Activated T-cell treated with anti-CD3 and anti-CD28 coated beads, Interleukin-2, amount 50 U/mL, for 72 hours (primary cell): ENCODE measurements at places on chromosomes 12 and 14.

DNA sequence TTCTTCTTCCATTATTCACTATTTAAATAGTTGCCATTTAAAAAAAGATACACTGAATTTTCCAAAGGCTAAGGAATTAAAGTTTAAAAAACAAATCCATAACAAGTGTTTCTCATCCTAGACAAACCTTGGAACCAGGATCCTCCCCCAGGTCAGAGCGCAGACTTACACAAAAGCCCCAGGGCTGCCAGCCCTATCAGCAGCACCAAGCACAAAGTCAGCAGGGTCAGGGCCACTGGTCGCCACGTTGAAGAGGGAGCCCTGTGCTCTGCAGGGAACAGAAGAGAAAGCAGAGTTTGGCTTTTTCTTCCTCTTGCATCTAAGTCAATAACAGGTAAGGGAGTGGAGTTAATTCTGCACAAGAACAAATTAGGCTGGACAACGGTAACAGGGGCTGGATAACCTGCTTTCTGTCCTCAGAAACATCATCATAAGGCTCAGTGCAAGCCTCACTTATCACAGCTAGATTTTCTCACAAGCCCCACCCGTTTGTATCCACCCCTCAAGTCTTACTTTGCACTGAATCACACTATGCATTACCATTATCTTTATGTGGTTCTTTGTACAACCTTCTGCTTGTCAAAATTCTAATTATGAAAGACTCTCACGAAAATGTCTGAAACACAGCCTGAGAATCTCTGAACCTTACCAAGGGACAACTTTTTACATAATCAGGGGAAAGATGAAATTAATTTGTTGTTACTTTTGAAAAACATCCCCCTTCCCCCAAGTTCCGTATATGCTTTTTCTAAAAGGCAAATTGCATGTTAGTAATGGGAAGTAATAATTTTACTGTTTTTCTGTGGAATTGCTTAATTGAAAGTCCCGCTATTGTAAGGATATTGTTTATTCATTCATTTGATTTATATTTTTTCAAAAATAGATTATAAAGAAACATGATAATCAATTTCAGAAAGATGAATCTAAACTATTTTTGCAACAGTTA is 9.6 kb downstream of the CLEC1A start:
- no peak for DNase-seq

- peak; percentile 14 for DNase-seq
These were observed 30.8 kb upstream of the RESF1 start for GRCh38 chr12:31928246-31929026.

- DNase-seq, result no peak
These were observed 3.9 kb upstream of the GDF11 start for GRCh38 chr12:55739025-55739378.

DNA sequence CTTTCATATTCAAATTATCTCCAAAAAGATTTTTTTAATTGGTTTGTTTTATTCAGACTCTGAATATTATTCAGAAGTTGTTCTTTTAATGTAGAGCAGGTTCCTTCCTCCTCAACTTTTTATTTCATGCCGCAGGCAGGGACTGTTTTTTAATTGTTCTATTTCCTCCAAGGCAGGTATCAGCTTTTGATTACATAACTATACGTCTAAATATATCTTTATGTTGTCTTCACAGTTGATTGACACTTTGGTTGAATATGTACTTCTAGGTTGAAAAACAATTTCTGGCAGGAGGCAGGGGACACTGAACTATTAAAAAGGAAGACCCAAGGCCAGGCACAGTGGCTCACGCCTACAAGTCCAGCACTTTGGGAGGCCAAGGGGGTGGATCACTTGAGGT is 82.5 kb downstream of the HECTD4 start:
- DNase-seq, result no peak

DNA sequence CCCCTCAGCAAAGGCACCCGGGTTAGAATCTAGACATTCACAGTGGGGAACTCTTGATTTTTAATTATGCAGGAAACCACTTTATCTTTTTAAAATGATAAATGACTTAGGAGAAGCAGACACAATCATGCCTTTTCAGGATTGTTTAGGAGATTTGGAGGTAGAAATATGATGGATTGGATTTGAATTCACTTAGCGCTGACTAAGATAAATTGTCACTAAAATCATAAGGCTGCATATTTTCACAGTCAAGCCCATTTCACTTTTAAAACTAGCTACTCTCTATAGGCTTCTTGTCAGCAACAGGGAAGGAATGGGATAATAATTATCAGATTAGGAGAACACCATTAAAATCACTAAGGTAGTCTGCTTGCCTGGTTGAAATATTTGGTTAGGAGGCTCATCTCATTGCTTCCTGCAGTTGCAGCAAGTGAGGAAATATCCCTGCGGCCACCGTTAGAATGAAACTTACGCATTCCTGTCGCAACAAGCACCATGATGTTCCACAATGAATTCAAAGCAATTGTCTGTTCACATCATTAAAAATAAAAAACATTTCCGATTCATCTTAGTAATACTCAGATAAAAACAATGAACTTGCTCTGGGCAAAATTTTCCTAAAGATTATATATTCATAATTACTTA is 31.9 kb downstream of the DACT1 start:
- DNase-seq, result no peak

- DNase-seq, result no peak
These were observed 19.2 kb downstream of the IL26 start for GRCh38 chr12:68206446-68206845.

- DNase-seq, result peak; percentile 30
These were observed 50.3 kb downstream of the MAP1LC3B2 start for GRCh38 chr12:116609319-116610114.

DNA sequence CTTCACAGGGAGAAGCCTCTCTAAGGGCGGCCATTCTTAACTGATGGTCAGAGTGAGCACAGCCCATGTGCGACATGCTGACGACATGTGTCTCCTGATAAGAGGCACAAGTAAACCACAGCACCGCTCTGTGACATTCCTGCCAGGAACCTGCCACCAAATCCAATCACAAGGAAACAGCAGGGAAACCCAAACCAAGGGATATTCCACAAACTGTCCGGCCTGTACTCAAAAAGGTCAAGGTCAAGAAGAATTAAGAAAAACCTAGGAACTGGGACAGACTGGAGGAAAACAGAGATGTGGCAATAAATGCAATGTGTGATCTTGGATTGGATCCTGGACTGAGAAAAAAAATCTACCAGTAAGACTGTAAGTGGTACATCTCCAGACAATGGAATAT is 91.9 kb downstream of the SYNE3 start:
- DNase-seq, result no peak
